ENCODE measurements at places on chromosomes 5 and 9.

DNA sequence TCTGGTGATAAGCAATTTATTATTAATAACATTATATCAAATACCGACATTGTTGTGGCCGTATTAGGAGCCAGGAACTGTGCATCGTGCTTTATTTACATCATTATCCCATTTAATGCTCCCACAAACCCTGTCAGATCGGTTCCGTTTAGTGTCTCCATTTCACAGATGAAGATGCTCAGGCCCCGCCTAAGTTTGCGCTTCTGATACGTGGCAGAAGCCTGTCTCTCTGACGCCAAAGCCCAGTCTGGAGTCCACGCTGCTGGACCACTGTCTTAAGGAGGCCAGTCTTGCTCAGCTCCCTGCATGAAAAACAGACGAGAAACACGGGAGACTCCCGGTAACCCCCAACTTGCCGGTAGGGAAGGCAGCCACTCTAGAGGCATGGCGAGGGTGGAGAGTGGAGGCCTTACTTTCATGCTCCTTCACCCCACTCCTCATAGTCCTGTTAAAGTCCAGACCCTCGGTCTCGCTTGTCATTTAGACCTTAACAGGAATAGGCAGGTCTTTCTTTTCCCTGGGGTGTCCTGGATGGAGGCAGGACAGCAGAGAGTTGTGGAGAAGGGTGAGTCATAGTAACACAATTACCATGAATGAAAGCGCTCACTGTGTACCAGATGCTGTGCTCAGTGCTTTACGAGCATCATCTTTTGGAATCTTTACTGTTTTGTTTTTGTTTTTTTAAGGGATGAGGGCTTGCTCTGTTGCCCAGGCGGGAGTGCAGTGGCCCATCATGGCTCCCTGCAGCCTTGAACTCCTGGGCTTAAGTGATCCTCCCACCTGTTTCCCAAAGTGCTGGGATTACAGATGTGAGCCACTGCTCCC is 872 bp downstream of the TXNDC15 start:
- DNase-seq: peak; percentile 85

DNA sequence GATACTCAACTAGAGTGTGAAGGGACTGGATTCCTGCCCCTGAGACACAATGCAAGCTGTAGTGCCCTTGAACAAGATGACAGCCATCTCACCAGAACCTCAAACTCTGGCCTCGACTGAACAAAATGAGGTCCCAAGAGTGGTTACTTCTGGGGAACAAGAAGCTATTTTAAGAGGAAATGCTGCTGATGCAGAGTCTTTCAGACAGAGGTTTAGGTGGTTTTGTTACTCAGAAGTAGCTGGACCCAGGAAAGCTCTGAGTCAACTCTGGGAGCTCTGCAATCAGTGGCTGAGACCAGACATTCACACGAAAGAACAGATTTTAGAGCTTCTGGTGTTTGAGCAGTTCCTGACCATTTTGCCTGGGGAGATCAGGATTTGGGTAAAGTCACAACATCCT is 2.4 kb downstream of the ZNF483 start:
- DNase-seq: no peak

GRCh38 chr5:83077662-83078261 is 415 bp downstream of the XRCC4 start:
- DNase-seq: peak; percentile 45

GRCh38 chr9:137355761-137356365 is 53.8 kb upstream of the NRARP start:
- no peak for DNase-seq

DNA sequence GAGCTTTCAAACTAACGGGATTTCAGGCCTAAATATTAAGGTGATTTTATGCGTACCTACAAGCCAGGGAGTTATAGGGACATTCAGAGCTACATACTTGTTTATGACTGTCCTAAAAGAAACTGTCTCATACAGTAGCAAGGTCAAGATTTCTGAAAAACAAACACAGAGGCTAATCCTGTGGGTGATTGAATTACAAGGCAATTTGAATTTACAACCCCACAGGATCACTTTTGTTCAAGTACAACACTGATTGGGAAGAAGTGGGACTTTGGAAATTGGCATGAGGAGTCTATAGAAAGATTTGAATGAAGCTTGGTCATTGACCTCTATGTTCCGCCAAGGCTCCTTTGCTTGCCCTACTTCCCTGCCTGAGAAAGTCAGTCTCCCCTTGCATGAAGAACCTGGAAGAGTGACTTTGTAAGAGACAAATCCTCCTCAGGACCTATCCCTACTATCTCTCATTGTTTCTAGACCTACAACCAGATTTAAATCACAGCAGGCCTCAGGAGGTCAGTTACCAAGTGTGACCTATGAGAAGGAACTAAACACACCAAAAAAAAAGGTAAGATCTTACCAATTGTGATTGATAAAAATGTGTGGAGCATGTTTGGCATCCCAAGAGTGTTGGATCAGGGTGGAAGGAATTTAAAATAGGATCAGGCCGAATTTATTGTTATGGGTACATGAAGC is 38.4 kb upstream of the CDC42SE2 start:
- no peak for DNase-seq

DNA sequence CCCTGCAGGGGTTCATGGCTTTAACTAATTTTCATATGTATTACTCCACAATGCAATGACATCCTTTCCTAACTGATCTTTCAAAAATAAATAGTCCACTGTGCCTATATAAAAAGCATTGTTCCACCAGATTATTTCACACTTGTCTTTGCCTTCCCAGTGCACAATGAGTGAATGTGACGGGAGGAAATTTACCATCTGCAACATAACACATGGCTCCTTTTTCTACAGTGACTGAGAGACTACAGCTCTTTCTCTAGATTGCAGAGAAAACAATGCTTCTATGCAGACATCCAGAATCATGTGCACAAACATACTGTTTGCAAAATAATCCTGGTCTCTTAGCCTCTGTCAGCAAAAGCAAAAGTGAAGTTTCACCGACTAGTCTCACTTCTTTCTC is 483.7 kb upstream of the PIK3R1 start:
- DNase-seq: no peak

- DNase-seq: peak; percentile 11
These were observed 639.7 kb upstream of the C9orf72 start for GRCh38 chr9:28212979-28213378.

DNA sequence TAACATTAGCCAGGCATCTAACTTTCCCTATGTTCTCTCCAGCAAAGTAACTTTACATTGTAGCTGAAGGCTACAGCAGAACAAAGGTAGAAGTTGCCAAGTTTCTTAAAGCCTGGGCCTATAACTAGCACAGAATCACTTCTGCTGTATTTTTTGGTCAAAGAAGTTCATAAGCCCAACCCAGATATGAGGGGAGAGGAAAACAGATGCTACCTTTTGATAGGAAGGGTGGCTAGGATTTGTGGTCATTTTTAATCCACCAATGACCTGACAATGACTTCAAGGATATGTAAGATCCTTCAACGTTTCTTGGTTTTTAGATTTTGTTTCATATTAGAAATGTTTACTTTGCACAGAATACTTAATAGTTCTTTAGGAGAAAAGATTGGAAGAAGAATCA is 64.2 kb upstream of the RANBP3L start:
- no peak for DNase-seq

GRCh38 chr9:72687331-72687730 is 165.9 kb downstream of the TMC1 start:
- no peak for DNase-seq

GRCh38 chr5:160496784-160497183 is 75.1 kb downstream of the PTTG1 start:
- peak; percentile 68 for DNase-seq

GRCh38 chr5:128870923-128871322 is 94.4 kb upstream of the SLC27A6 start:
- DNase-seq: no peak

- DNase-seq: peak; percentile 63
These were observed 475.7 kb downstream of the CCDC171 start for GRCh38 chr9:16028548-16028947.

DNA sequence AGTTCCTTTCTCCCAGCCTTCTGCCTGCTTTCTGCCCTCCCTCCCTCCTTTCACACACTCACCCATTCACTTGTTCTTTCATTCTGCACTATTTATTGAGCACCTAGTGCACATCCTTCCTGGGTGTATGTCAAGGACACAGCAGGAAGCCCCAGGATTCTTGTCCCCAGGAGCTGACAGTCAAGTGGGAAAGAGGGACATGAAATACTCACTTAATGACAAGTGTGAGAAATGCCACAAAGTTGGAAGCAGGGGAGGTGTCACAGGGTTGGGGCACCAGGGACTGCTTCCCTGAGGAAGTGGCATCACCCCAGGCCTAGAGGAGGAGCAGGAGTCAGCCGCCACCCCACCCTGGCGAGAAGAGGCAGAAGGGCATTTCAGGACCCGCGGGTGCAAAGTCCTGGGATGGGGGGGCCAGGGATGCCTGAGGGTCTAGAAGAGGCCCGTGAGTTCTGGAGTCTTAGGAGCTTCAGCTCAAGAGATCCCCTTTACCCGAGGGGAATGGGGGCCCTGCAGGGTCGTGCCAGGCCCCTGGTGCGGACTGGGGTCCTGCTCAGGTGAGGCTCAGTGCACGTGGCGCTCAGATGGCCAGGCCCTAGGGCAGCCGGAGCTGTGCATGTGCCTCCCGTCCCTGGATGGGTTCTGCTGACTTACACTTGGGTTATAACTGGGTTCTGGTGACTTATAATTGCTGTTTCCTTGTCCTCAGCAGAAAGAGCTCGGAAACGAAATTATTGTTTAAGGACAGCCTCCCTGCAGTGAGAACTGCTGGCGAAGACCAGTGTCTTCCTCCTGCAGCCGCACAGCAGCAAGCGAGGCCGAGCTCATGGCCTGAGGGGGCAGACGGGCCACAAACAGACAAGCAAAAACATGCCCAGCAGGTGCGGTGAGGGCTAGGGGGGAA is 16.9 kb upstream of the LAMC3 start:
- no peak for DNase-seq

GRCh38 chr5:36861871-36862270 is 14.7 kb upstream of the NIPBL start:
- DNase-seq: no peak

GRCh38 chr5:124790301-124790894 is 44.0 kb upstream of the ZNF608 start:
- peak; percentile 37 for DNase-seq

GRCh38 chr5:60712950-60713349 is 13.0 kb upstream of the DEPDC1B start:
- no peak for DNase-seq

- DNase-seq: no peak
These were observed 21.5 kb upstream of the COL5A1 start for GRCh38 chr9:134619983-134620661.

- DNase-seq: peak; percentile 29
These were observed 17.4 kb upstream of the COL5A1 start for GRCh38 chr9:134624137-134624591.

DNA sequence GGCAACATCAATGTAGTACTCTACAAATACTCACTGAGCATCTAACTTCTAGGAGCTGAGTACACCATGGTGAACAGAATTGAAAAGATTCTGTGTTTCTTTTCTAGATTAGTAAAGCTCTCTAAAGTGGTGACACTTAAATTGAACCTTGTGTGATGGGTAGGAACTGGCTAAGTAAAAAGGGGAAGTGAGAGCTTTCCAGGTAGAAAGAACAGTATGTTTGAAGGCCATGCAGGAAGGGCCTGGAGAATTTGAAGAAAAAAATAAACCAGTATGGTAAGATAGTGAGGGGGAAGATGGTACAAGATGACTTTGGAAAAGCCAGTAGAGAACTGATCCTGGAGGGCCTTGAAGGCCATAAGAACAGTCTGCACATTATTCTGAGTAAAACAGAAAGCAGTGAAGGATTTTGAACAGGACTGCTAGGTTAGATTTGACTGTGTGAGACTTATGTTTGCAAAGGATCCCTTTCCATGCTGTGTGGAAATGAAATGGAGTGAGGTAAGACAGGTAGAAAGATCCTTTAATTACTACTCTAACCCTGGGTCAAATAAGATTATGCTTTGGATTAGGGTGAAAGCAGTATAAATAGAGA is 46.7 kb upstream of the UBQLN1 start:
- no peak for DNase-seq

DNA sequence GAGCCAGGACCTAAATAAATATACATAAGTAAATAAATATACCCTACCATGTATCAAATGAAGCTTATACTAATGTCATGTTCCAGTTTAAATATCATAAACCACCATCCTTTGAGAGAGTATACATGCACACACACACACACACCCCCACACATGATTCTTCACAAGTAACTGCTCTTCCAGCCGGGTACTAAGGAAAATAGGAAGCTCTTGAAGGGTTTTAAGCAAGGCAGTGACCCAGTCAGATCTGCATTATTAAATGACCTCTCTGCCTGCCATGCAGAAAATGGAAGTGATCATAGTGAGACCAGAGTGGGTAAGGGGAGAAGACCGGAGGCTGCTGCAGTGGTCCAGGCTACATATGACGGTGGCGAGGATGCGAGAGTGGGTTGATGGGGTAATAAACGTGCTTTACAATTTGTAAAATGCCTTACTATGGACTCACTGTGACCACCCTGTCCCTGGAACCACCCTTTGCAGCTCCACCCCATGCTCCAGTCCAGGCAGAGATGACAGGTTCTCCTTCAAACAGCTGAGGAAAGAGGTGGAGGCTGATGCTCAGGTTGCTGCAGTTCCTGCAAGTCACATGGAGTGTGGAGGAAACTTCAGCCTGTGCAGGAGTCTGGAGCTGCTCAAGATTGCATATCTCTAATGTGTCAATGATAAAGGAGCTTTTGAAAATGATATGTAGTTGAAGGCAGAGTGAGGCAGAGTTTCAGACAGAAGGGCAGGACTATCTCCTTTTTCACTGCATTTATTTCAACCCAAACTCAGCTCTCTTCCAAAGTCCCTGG is 38.8 kb upstream of the NDFIP1 start:
- DNase-seq: no peak

GRCh38 chr9:105218673-105219072 is 25.8 kb upstream of the SLC44A1 start:
- DNase-seq: no peak

DNA sequence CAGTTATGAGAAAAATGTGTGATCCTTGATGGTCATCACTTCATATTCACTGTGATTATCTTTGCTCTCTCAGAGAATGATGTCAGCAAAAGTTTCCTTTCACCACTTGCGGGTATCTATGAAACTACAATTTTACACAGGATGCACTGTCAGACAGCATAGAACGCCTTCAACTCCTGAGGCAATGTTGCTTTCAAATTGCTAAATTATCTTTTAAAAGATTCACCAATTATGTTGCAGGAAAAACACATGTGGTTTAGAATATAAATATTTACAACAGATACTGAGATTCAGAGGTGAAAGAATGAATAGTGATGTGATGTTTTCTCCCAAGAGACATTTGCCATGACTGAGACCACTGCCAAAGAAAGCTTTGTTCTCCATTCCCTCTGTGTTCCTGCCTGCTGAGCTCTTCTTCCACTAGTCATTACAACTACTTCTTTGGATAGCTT is 879.8 kb upstream of the DMAC1 start:
- DNase-seq: no peak

- DNase-seq: peak; percentile 97
These were observed 280.2 kb downstream of the SEMA5A start for GRCh38 chr5:9265441-9266287.

GRCh38 chr9:28624771-28625170 is 1051.5 kb upstream of the C9orf72 start:
- no peak for DNase-seq

GRCh38 chr5:102222772-102223171 is 73.3 kb downstream of the SLCO4C1 start:
- no peak for DNase-seq

- no peak for DNase-seq
These were observed 77.0 kb upstream of the TBC1D2 start for GRCh38 chr9:98332405-98332831.
